ENCODE measurements at places on chromosomes 6 and 20.

GRCh38 chr6:17790489-17790888 lies 83.8 kb upstream of the NUP153 start:
- no peak for DNase-seq

DNA sequence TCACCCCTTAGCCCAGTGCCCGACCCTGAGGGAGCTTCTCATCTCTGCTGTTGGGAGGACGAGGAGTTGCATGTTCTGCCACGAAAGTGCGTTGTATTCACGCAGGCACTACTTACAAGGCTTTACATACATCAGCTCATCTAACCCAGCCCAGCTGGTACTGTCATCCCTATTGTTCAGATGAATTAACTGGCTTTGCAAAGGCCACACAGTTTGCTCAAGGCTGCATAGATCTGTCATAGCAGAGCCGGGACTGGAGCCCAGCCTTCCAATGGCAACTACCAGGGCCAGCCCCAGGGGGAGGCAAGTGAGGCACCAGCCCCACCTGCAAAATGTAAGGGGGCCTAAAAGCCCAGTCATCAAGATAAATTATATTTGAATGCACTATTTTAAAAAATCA lies 257.6 kb downstream of the NFATC2 start:
- DNase-seq: no peak

DNA sequence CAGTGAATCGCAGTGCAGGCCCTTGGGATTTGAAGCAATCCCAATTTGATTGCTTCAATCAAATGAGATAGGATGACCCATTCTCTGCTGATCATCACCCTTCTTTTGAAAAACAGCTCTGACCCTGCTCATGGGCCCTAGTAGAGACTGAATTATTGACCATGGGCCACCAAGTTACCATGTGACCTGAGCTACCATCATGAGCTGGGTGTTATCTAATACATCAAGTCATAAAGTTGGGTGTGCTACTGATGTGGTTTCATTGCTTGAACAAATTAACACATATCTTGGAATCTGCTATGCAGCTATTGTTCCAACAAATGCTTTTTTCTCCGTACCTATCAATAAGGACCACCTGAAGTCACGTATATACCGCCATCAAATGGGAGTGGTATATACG lies 54.8 kb upstream of the CNKSR3 start:
- DNase-seq: no peak

DNA sequence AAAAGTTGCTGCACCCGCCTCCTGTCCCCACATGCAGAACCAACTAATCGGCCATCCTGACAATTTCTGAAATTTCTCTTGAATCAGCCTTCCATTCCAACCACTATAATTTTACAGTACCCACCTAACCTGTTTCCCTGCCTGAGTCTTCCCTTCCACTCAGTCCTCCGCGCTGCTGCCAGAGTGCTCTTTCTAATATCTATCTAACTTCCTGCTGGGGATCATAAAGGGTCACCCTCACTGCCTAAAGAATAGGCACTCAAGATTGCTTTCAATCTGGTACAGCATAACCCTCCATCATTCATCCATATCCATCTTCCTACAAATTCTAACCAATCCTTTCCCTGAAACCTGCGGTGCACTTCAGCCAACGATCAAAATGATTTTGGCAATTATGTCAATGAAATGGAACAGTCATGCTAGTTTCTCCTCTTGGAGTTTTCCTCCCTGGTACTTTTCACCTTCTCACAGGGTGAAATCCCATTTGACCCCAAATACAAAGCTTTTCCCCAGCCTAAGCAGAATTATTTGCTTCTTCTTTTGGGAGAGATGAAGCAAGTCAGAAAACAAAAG lies 117.5 kb upstream of the BEND6 start:
- DNase-seq: no peak
